ENCODE measurements at places on chromosomes 2 and 18.

- DNase-seq: no peak
These were observed 28.0 kb downstream of the APCDD1 start for GRCh38 chr18:10482363-10482984.

DNA sequence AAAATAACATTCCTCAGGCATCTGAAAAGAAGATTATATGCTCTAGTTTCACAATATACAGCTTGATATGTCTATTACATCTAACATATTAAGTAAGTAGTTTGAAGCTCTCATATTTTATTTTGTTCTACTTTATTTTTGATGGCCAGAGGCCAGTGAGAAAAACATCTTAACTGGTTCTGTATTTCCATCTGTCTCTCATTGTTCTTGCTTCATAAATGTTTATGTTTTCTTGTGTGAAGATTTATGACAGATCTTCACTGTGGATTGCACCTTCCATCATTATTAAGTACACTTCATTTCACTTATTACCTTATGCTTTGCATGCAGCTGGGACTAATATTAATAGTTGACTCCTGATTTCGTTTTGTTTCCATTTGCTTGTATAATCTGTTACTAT, 511.2 kb downstream of the TSN start:
- no peak for DNase-seq

DNA sequence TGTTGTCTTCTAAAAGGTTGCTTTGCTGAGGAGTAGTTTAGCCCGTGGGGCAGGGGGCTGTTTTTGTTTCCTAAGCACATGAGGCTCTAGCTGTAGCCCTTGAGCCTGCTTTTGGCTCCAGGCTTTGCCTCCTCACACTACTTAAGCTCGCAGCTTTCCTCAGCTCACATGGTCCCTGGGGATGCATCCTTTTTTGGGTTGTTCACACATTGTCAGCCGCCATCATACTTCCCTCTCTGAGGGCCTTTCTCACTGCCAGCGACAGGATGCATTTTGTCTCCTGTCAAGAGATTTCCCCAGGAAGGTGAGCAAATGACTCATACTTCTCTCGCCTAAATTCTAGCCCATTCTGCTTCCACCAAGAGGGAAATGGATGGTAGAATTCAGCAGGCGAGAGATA, 279.5 kb upstream of the PKDCC start:
- no peak for DNase-seq

- DNase-seq: no peak
These were observed 42.7 kb downstream of the VSNL1 start for GRCh38 chr2:17583166-17583565.

DNA sequence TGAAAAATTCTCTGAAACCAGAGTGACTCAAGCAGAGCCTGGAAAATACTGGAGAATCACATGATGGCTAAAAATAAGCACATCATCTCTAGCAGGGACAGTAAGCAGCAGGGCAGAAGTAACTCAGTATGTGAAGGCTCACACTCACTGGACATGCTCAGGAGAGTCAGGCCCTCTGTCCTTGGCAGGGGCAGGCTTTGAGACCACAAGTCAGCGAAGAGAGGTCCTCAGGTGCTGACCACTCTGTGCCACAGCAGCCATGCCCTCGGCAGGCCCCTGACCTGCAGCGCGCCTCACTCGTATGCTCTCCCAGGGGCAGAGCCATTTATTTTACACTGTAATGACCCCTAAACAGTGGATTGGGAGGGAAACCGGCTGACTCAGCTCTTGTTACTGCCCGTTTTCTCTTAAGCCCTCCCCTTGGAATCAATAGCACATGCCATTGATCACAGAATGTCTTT, 76.8 kb downstream of the MAPRE2 start:
- no peak for DNase-seq

- no peak for DNase-seq
These were observed 138.8 kb upstream of the CTAGE1 start for GRCh38 chr18:22556222-22557167.

DNA sequence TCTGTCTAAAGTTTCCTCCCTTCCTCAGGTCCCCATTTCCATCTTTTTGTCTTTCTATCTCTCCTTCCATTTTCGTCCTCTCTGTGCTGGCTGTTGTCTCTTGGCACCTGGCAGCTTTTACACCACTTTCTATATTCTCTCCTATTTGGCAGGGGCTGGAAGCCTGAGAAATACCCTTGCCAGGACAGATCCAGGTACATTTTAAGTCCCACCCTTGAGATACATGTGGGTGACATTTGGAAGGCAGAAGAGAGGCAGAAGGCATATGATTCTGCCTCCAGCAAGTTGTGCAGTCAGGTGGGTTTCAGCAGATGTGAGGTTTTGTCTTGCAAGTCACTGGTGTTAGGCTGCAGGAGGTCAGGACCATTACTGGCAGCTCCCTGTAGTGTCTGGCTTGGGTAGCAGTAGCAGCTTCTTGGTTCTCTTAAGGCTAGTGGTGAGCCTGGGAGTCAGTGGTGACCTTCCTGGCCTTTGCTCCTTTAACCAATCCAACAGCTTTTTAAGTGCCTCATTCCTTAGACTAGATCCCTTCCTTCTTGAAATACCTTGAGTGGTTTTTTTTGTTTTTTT, 90.1 kb downstream of the CAPN13 start:
- no peak for DNase-seq

DNA sequence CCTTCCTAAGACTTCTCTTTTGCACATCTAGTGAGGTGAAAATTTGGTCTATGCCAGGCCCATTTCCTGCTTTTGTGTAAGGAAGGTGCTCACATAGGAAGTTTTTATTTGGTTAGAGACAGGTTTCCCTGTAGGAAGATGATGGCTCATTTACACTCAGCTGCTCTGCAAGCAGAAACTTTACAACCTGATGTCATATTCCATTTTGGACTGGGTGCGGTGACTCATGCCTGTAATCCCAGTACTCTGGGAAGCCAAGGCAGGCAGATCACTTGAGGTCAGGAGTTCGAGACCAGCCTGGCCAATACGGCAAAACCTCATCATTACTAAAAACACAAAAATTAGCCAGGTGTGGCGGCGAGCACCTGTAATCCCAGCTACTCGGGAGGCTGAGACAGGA, 35.8 kb downstream of the CASP10 start:
- no peak for DNase-seq

Measured in stimulated activated CD8-positive, alpha-beta memory T cell treated with anti-CD3 and anti-CD28 coated beads, Interleukin-4, amount 100 ng/mL, for 4 hours (primary cell).